Foreskin keratinocyte (primary cell): ENCODE measurements at places on chromosomes 2 and 18. TPM values are rescaled to one million over a fixed set of nuclear protein-coding genes. Genes with fewer than 3 reads are reported as not detected.
A peak's percentile ranks its signal among the peaks of the same experiment; 100 is the strongest.

DNA sequence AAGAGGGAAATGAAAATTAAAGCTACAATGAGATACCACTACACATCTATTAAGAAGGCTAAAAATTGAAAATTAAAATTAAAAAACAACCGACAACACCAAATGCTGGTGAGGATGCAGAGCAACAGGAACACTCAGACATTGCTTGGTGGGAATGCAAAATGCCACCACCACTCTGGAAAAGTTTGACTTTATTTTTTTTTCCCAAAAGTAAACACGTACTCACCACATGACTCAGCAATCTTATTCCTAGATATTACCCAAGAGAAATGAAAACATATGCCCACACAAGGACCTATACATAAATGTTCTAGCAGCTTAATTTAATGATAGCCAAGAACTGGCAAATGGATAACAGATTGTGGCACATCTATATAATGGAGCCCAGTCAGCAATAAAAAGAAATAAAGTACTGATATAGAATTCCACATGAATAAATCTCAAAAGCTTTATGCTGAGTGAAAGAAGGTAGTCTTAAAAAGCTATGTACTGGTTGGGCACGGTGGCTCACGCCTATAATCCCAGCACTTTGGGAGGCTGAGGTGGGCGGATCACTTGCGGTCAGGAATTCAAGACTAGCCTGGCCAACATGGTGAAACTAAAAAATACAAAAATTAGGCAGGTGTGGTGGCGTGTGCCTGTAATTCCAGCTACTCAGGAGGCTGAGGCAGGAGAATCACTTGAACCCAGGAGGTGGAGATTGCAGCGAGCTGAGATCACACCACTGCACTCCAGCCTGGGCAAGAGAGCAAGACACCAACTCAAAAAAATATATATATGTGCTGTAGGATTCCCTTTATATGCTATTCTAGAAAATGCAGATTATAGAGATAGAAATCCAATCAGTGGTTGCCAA, 4.2 kb upstream of the PROC start:
- DNase-seq, result no peak

The SP9 gene
- polyA plus RNA-seq, result not detected in 2 replicates

DNA sequence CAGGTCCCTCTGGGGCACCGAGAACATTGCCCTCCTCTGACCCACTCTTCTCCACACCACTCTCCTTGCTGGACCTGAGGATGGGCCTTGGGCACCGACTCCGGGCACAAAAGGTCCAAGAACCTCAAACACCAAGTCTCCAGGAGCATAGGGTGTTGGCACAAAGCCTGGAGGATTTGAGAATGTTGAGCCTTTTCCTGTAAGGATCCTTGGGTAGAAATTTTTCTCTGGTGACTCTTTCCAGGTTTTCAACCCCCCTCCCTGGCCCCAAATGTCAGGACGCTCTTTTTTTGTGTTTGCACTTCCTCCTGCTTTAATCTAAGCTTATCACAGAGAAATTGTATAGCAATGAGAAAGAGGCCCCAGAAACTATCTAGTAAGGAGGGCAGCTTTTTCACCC, 9.2 kb downstream of the SPR start:
- DNase-seq, result no peak

The TMEM178A gene
- 0.04 and 0.07 TPM in 2 replicates for polyA plus RNA-seq

The CD28 gene
- not detected in 2 replicates for polyA plus RNA-seq

The ERMN gene
- polyA plus RNA-seq, result not detected in 2 replicates

GRCh38 chr2:55010149-55010591, 40.1 kb downstream of the RTN4 start:
- peak; percentile 47 for DNase-seq

DNA sequence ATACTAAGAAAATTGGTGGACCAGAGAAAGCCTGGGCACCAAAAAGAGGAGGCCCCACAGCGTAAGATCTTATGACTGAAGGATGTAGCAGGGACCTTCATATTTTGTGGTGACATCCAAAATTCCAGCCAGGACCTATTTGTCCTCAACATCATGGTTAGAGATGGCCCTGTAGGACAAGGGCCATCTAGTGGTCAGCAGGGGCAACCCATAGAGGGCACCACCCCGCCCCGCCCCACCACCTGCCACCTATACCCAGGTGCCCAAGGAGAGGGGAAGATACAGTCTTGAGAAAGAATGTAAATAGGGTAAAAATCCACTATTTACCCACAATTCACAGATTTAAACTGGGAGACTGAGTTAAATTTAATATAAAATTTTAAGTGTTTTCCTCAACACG, 59.6 kb upstream of the TMEM163 start:
- DNase-seq, result no peak

DNA sequence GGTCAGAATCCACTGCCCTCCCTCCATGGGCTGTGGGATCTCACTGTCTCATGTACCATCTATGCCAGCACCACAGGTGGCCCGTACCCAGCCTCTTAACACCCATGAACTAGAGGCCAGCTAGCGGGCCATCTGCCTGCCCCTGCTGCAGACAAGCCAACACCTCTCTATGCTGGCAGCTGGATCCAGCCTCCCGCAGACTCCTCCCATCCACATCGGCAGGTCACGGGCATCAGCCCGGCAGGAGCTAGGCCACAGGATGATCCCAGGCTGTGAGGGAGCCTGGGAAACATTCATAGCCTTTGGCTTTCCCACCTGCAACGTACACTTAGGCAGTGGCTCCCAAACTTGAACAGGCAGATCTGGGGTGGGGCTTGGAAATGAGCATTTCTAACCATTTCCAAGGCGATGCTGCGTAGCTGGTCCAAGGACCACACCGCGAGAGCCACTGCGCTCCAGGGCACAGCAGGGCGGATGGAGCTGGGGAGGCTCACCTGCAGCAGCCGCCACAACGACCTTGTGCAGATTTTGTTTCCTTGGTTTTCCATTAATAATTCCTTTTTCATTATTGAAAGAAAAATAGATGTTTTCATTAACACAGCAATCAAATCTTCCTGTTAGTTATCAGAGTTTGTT, 114.7 kb downstream of the KCNF1 start:
- DNase-seq, result no peak

The LYPD6 gene
- 3.2 and 4.6 TPM in 2 replicates for polyA plus RNA-seq
